Stimulated activated CD8-positive, alpha-beta memory T cell treated with anti-CD3 and anti-CD28 coated beads, Interleukin-15, amount 100 ng/mL, for 24 hours (primary cell): ENCODE measurements at places on chromosomes 6 and 20.

- no peak for DNase-seq
These were observed 45.4 kb downstream of the TPBG start for GRCh38 chr6:82408952-82409431.

DNA sequence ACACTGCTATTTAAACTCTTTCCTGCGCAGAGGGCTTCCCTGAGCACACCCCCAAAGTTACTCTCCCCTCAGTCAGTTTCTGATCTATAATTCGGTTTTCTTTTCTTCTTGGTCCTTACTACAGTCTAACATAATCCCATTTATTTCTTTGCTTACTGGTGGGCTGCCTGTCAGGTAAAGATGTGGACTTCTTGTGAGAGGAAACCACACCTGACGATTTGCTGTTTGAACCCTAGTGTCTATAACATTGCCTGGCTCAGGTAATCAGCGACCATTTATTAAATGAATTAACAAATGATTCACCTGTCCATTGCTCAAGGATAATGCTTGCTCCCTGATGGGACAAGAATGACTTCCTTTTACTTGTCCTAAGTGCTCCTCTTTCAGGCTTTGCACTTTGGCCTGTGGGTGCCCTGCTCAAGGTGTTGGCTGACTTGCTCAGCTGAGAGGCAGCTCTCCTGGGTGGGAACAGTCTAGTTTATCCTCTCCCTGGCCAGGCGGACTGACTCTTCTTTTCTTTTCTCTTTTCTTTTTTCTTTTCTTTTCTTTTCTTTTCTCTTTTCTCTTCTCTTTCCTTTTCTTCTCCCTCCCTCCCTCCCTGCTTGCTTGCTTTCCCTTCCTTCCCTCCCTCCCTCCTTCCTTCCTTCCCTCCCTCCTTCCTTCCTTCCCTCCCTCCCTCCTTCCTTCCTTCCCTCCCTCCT lies 233.1 kb downstream of the BCAS1 start:
- DNase-seq, result no peak

DNA sequence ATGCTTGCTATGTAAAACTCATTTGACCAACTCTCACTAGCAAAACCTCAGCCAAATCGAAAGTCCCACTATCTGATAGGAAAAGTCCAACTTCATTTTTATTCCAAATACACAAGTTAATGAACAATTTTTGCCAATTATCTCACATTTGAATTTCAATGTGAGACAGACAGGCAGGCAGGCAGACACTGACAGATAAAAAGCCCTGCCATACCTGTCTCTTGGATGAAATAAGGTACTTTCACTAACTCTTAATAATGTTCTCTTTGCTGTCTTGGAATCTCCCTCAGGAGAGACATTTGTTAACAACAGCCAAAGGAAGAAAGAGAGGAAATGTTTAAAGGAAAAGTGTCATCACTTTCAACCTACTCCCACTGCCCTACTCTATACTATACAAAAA lies 82.0 kb downstream of the RNGTT start:
- DNase-seq, result no peak

DNA sequence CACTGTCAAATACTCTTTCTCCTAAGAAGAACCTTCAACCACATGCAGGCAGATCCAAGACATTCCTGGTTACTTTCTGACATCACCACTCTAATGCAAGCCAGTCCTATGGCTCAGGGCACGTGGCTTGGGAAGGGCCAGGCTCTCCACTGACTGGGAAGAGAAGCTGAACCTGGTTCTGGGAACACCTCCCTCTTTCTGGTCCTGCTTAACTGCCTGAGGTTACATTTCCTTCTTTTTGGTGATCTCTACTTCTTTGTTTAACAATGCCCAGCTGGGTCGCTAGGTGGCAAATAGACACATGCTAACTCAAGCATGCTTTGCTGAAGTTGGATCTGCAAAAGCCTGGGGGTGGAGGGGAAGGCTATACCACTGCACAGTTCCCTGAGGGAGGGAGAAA lies 249.8 kb downstream of the GMDS start:
- DNase-seq, result no peak

DNA sequence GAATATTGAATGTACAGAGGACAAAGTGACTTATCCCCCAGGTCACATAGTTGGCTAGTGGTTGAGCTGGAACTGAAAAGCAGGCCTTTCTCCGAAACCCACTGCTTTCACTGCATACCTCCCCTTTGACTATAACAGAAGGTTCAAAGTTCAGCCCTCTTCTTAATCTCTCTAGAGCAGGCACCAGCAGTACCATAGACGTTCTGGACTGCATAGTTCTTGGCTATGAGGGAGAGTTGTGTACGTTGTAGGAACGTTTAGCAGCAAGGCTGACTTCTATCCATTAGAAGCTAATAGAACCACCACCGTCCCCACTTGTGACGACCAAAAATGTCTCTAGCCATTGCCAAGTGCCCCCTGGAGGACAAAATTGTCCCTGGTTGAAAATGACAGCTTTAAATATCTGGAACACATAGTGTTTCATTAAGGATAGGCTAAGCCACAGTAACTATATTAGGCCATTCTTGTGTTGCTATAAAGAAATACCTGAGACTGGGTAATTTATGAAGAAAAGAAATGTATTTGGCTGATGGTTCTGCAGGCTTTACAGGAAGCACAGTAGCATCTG lies 123.8 kb upstream of the MTHFD1L start:
- DNase-seq, result no peak

DNA sequence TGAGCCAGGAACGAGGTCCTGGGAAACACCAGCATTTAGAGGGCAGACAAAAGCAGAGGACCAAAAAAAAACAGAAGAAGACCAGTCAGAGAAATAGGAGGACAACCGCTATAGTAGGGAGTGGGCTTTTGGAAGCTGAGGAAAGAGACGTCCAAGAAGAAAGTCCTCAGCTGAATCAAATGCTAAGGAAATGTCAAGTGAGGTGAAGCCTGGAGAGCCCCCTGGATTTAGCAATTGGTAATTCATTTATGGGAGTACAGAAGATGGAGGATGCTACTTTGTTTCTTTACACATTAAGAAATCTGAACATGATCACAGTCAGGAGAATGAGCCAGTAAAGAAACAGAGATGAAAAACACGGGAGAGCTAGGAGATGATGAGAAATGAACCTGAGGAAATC lies 41.1 kb downstream of the LRP11 start:
- no peak for DNase-seq

GRCh38 chr6:33631971-33632557 lies 10.9 kb downstream of the ITPR3 start:
- no peak for DNase-seq

GRCh38 chr6:140684776-140685550 lies 1310.5 kb upstream of the CITED2 start:
- no peak for DNase-seq

DNA sequence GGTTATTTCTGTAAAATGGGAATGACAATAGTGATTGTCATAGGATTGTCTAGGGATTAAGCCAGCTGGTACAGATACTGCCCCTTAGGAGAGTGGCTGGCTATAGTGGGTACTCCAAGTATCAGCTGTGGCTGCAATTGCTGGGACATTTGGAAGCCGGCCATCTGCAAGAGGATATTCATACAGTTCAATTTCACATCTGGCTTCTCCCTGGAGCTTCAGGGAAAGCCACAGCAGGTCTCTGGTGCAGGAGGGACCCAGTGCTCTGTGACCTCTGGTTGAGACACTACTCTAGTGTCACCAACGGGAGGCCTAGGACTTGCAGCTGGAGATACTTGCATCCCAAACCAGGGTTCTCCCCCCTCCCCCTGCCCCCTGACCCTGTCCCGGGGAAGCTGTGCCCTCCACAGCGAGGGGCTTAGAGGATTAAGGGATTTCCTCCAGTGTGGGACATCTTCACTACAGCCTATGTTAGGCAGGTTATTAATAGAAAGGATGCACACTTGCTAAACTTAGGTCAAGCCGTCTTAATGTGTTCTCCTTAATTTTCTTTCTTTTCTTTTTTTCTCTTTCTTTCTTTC lies 2.7 kb downstream of the SLC2A10 start:
- DNase-seq, result no peak

DNA sequence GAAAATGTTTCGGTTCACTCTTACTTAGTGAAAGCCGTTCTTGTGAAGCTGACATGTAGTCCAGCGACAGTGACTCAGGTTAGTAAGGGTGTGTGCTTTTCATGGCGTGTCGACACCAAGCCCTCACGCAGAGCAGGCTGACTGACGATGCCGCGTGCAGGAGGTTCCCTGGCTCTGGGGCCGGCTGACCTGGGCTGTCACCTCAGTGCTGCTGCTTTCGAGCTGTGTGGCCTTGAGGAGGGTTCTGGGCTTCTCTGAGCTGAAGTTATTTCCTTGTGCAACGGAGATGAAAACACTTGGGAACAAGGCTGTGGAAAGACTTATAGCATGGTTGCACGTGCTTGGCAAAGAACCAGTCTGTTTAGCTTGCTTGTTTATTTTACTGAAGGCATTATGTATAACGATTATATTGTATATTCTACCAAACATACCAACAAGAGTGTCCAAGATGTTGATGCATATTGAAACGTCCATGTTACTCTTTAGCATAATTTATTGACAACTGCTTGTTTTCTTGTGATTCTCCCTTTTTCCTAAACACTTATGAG lies 59.2 kb downstream of the PHACTR3 start:
- DNase-seq, result no peak

DNA sequence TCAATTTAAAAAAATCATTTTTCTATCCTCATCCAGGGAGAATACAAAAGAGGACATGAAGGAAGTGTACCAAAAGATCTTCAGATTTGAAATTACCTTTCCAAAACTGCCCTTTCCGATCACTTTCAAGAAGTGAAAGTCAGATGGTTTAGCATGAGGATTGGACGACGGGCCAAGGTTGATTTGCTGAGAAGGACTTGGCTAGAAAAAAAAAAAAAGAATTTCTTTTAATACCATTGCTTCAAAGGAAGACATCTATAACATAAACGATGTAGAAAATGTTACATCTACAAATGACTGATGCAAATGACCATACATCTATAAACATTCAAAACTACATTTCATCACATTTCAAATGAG lies 120.9 kb upstream of the SLC2A12 start:
- no peak for DNase-seq

- no peak for DNase-seq
These were observed 42.6 kb downstream of the DLL1 start for GRCh38 chr6:170248111-170248805.

- DNase-seq, result no peak
These were observed 69.8 kb upstream of the RALGAPA2 start for GRCh38 chr20:20782231-20782630.

DNA sequence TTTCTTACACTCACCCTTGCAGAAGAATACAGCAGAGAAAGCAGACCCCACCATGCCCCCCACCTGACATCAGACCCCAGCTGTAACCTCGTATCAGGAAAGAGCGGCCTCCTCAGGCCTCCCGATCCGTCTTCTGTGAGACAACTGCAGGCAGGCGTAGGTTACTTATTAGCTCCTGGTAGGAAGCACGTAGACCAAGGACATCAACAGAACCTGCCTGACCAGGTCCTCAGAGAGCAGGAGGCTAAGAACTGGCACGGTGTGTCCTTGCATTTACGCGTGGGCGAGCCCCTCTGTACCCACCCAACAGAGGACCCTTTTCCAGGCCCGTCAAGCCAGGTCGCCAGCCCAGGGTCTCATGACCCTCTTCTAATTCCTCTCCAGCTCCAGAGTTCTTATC lies 51.0 kb downstream of the ABHD12 start:
- DNase-seq, result no peak

DNA sequence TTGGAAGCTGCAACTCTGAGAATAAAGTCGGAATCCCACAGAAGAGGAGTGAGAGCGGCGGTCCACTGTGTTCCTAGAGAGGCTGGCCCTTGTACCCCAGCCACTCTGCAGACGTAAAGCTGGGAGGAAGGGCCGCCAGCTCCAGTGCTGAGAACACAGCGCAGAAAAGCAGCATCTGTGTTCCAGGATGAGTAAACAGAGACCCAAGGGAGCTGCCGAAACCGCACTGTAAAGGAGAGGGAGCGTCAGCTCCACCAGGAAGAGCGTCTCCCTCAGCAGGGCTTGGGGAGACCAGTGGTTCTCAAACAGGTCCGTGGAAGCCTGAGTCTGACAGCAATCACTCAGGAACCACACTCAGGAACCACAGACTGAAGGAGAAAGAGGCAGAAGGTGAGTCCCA lies 134.0 kb downstream of the WDR27 start:
- DNase-seq, result no peak

GRCh38 chr20:16097788-16098187 lies 475.5 kb downstream of the KIF16B start:
- no peak for DNase-seq

GRCh38 chr6:144252259-144252658 lies 32.9 kb upstream of the UTRN start:
- no peak for DNase-seq

- no peak for DNase-seq
These were observed 12.2 kb downstream of the DLL1 start for GRCh38 chr6:170278743-170279094.

DNA sequence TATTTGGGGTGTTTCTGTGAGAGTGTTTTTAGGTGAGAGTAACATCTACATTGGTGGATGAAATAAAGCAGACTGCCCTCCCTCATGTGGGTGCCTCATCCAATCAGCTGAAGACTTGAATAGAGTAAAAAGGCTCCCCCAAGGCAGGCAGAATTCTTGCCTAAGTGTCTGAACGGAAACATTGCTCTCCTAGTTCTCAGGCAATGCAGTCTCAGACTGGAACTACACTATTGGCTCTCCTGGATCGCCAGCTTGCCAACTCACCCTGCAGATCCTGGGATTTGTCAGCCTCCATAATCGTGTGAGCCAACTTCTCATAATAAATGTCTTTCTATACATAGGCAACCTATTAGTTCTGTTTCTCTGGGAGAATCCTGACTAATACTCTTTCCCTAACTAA lies 5.5 kb upstream of the TMEM170B start:
- DNase-seq, result no peak

GRCh38 chr6:55276745-55277530 lies 50.3 kb upstream of the GFRAL start:
- DNase-seq, result no peak

DNA sequence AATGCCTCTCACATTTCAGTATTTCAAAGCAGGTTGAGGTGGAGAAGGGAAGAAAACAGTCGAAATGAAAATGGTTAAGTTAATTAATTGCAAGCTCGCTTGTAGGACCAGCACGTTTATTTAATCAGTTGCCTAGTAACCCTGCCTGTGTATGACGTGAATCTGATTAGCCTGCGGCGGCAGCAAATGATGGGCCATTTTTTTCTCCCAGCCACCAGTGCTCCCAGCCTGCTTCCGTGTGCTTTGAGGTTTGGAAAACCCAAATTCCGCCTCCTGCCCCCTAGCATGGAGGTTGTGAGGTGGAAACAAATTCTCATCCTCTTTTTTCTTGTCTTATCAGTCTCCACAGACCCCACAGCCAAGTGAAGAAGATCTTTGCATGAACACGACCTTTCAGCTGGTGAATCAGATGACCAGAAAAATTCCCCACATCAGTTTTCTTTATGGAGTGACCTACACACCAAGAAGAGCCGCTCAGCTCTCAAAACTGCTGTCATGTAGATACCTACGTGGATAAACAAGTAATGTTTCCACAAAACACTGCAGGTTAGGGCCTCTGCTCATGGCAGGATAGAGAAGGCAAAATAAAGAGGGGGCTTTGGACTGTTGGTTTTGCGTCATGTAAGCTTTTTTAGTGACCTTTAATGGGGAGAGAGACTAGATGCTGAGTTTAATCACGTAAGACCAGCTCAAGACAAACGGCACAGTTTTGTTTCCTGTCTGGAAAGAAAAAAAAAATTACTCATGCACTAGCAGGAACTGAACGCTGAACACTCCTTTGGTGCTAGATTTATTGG lies 572.9 kb upstream of the NOX3 start:
- no peak for DNase-seq
